ENCODE measurements at places on chromosomes 5 and 9.

- no peak for DNase-seq
These were observed 1.9 kb downstream of the EMB start for GRCh38 chr5:50439221-50439620.

DNA sequence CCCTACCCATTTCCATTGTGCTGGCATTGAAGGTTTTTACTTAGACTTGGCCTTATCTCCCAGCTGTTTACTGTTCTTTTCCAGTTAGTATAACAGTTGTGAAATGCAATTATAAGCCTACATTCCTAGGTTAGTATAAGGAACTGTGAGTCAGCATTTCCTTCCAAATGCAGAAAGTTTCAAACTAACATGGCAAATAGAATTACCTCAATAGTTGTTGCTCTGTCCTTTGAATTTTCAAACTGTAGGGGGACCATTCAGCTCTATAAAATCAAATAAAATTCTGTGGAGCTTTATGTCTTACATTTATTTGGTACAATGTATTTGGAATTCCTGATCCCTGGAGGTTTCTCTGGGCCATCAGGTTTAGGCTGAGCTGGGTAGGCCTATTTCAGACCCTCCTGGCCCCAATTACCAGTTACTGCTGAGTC is 47.2 kb downstream of the ARHGEF28 start:
- no peak for DNase-seq

DNA sequence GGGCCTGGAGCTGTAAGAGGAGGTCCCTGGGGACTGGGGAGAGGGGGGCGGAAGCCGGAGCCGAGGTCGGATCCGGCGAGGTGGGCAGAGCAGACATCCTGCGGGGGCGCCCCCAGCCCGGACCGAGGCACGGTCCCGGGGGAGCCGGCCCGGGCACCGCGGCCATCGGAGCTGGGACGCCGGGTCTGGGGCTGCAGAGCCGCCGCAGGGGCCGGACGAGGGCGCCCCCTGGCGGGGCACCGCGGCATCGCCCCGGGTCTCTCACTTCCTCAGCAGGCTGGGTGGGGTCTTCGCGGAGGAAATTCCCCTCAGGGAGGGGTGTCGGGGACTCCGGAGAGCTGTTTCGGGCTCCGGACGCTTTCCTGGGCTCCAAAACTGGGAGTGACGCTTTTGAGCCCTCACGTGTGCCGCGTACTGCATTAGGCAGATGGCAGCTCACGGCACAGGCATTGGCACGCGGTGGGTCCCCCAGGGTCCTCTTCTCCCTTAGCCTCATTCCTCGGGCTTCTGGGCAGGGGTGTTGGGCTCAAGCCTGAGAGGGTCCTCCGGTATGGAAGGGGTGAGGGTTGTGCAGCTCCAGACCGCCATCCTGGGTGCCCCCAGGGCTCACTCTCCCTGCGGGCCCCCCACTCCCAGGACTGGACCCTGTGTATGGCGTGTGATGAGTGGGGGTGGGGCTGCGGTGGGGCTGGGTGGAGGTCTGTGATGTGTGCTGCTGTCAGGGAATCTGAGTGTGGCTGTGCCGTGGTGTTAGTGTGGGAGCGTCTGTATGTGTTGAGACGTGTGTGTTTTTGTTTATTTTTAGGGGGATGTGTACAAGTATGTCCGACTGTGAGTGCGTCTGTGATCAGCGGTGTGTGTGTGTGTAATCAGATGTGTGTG is 29.6 kb downstream of the LHX2 start:
- peak; percentile 58 for DNase-seq

DNA sequence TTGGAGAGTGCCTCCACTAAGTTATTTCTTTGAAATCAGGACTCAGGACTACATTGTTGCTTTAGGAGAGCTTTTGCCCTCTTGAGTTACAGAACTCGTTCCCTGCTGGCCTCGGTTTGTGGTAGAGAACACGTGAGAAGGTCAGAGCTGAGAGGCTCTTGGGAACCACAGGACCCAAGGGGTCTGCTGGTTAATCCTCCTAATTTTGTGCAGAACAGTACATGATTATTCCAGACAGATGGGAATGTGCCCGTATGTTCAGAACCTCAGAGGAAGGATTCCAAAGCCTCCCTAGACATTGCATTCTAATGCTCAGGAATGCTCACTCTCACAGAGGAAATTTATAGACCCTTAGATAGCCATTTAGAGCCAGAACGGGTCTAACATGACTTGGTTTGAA is 25.2 kb upstream of the BASP1 start:
- DNase-seq, result no peak

DNA sequence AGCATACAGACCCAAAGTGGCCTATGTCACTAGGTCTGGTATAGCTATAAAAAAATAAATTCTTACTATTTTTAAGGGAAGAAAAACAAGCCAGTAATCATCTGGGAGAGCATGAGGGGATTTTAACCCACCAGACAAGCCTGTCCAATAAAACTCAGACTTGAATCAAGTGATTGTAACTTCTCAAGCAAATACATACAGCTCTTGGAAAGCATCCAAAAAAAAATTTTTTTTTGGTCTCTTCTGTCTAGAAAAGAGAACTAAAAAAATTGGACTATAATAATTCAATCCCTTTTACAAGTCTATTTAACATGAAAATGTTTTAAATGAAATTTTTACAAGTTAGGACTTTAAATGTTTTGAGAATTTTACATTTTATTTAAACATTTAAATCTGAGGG is 61.7 kb downstream of the FBXL17 start:
- DNase-seq, result no peak

GRCh38 chr9:6640268-6641051 is 5.1 kb downstream of the GLDC start:
- DNase-seq, result no peak

All from activated CD4-positive, alpha-beta T cell treated with anti-CD3 and anti-CD28 coated beads, Interleukin-2, Interleukin-6, amounts not matched to agents 100 ng/mL and 50 ng/mL, durations not matched to agents 16 hours and 8 hours (primary cell).